Activated T-cell treated with anti-CD3 and anti-CD28 coated beads, Interleukin-2, amount 50 U/mL, for 4 hours (primary cell): ENCODE measurements at places on chromosomes 4 and X. TPM values are rescaled to one million over a fixed set of nuclear protein-coding genes. Genes with fewer than 3 reads are reported as not detected.
A peak's percentile ranks its signal among the peaks of the same experiment; 100 is the strongest.

GRCh38 chr4:2075171-2075986, 16.3 kb downstream of the NAT8L start:
- DNase-seq = no peak

- DNase-seq = no peak
Measured at GRCh38 chrX:56764975-56765791, 36.1 kb downstream of the NBDY start.

The IBSP gene
- total RNA-seq = not detected

GRCh38 chr4:141810038-141810711, 173.8 kb downstream of the IL15 start:
- no peak for DNase-seq

DNA sequence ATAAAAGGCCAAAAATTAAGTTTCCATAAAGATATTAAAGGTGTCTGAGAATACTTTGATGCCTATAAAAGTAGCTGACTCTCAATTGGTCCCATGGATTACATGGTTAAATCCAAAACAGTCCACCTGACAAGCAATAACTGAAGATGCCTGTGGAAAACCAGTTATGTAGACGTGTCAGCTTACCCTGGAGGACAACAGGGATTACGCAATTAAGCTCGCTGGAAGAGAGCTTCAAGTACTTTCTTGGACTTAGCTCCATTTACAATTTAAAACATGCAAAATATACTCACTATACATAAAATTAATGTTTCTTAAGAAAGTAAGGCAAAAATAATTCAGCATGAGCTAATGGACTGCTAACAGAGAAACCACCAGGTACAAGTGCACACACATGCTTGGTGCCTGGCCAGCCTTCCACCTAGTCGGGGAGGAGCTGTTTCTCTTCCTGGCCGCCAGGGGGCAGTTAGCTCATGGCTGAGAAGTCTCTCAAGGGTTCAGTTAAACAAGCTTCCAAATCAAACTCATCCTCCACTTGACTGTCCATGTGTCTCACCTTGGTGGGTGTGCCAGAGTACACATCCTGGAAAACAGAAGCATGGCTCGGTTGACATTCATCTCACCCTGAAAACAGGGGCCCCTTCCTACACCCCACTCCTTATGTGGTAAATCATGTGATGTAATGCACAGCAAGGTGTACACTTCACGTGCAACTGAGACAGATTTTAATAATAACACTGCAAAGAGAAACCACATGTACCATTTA, 9.2 kb upstream of the FAM53A start:
- peak; percentile 77 for DNase-seq

DNA sequence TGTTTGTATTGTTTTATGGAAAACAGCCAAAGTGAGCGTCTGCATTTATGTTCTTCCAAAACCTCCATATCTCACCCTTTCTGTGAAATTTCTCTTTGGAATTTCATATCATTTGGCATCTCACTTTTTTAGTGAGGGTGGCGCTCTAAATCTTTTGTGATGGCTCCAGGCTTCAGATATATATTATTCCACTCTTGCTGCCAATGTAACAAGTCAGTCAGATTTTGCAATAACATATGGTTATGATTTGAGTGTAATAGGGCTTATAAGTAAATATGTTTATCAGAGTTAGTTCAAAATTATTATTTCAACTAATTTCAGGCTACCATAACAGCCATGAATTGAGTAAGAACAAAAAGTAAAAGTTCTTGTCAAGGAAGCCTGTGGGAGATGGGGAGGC, 314.7 kb downstream of the PDGFC start:
- no peak for DNase-seq

DNA sequence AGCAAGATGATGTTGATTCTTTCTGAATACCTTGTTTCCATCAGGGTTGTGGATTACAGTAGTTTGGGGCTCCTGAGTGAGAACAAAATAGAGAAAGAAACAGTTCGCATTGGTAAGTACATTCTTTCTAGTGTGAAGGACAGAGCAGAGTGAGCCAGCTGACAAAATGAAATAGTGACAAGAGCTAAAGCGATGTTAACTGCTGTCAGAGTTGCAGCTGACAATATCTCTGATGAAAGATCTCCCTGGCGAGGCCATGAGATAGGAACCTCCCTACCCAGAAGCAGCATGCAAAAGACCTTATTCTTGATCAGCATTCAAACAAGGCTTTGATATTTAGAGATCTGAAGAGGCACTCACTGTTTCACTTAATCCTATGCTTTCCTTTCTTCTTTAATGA, 258.6 kb downstream of the CAMK2D start:
- DNase-seq = no peak

The ZDHHC9 gene
- 14.2 TPM for total RNA-seq

DNA sequence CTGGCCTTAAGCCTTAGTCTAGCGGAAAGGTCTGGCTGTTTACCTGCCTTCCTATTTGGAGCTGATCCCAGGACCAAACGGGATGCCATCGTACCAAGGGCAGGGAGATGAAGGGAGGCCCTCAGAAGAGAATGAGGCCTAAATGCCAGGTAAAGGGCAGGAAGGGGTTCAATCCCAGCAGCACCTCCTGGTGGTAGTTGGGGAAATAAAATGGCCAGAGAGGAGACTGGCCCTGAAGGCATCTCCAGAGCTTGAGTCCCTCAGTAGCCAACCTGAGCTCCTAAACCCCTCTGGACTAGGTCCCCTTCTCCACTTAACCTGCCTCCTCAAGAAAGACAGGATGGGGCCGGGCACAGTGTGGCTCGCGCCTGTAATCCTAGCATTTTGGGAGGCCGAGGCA, 53.7 kb downstream of the KDM5C start:
- DNase-seq = no peak

DNA sequence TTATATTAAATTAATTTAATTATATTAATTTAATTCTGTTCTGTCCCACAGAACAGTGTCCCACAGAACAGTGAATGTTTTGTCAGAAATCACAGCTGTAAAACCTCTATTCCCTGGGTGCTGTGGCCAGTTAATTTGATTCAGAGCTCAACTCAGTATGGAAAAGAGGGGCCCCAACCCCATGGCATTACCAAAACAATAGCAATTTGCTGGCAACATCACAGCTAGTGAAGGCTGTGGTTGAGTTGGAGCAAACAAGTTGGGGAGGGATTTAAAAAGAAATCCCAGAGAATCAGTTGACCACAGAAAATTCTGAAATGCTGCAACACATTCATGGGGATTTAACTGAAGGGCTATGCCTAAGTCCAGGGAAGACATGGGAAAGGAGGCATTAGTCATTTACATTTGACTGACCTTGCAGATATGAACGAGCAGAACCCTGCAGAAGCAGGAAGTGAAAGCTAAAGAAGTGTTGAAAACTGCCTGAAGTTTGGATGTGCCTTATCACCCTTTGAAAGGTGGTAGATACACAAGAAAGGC, 30.1 kb downstream of the PDHA2 start:
- DNase-seq = no peak

- DNase-seq = no peak
Measured at GRCh38 chrX:113741744-113742143, 842.1 kb upstream of the HTR2C start.

DNA sequence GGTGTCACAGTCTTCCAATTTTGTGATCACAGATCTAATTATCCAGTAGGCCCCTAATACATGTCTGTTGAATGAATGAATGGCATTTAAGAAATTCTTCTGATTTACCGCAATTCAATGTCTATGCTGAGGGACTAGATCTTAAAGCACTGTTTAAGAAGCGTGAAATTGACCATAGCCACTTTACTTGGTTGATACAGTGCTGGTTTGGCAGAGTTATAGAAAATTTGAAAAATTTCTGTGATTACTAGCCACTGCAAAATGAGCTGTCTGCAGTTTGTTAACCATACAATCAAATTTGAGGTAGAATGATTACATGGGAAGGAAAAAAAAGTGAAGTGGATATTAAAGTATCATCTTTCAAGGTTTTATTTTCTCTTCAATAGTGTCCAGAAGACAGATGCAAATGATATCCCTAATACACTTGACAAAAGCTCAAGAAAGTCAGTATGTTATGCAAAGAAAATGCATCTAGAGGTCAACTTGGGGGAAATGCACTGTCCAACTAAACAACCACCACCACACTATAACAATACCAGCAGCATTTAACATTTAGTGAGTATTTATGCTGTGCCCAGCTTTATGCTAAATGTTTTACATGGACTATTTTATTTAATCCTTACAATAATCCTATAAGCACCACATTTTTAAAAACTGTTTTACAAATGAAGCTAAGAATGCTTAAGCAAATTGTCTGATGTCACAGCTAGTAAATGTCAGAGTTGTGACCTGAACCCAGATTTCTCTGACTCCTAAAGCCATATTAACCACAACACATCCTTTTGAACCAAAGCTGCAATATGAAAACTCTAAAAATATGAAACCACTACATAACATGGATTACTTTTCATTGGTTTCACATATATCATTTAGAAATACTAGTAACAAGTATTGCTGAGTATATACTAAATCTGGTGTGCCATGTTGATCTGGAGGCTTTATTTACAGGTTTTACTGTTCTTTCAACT, 217.9 kb upstream of the MAB21L2 start:
- no peak for DNase-seq

DNA sequence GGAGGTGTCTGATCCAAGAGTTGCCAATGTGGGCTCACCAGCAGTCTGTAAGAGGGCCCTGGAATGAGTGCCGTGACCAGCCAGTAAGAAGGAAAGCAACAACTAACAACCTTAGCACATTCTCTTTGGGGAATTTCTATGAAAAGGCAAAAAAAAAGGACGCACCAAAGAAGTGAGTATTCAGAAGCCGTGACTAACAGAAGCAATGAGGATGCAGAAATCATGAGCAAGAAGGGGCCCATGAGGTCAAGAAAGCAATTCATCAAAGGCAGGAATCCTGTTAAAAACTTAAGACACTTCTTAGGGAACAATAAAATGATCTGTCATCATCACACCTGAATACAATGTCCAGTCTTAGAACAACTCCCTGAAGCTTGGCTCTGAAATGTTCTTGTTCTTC, 260.5 kb downstream of the RAPGEF2 start:
- no peak for DNase-seq

GRCh38 chr4:4384837-4385236, 2.1 kb upstream of the NSG1 start:
- DNase-seq = no peak

DNA sequence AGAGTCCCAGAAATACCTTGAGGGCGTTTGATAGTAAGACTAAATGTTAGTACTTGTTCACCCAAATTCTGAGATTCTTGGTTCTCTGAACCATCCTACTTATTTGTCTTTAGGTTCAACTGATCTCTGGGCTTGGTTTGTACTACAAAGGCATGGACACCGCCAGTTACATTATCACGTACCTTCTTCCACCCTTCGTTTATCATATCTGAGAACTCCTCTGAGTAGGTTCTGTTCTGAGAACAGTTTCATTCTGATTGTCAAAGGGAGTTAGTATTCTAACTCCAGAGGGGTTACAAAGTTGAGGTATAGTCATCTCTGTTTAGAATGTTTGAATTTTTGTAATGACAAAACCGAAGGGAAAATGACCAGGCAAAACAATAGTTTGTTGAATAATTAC, 19.3 kb downstream of the ZFX start:
- DNase-seq = no peak

DNA sequence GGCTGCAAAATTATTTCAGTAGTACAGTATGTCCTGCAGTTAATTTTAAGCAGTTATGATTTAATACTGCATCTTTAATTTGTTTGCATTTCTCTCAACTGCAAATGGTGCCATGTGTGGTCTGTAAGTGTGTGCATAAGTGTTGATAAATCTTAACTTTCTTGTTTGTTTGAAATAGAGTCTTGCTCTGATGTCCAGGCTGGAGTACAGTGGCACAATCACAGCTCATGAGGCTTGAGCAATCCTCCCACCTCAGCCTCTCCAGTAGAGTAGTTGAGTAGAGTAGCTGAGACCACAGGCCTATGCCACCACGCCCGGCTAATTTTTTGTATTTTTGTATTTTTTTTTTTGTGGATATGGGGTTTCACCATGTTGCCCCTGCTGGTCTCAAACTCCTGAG, 322.5 kb upstream of the NR3C2 start:
- no peak for DNase-seq

DNA sequence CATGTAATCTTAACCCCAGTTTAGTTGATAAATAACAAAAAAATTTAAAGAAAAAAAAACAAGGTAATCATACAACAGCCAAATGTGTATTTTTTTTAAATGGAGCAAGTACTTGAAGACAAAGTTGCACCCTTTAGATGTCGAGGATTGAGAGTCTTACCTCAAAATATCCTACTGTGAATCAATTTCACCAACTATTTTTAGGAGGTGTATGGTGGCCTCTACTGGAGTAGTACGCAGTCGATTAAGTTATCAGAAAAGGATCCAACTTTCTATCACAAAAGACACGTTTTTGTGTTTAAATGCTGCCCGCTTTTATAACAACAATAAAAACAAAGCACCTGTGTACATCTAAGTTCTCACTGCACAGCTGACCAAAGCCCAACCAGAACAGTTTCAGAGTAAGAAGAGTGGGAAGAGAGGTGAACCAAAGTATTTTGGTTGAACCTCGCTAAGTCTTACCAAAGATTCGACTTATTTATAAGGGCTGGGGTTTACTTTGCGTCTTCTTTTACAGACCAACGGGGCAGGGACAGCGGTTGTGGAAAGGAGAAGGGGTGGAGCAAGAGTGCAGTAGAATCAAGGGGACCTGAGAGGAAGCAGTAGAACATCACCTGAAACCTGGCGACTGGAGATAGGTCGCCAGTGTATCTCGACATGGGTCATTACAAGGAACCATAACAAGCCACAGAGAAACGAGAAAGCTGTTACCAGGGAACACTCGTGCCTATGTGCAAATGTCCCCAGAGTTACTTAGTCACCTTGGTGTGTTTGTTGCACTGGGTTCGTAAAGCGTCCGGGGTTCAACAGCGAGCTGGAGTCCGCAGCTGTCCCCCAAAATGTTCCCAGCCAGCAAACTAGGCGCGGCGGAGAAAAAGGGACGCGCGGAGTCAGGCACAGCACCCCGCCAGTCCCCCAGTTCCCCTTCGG, 1.1 kb downstream of the RPS6KA6 start:
- DNase-seq = no peak

DNA sequence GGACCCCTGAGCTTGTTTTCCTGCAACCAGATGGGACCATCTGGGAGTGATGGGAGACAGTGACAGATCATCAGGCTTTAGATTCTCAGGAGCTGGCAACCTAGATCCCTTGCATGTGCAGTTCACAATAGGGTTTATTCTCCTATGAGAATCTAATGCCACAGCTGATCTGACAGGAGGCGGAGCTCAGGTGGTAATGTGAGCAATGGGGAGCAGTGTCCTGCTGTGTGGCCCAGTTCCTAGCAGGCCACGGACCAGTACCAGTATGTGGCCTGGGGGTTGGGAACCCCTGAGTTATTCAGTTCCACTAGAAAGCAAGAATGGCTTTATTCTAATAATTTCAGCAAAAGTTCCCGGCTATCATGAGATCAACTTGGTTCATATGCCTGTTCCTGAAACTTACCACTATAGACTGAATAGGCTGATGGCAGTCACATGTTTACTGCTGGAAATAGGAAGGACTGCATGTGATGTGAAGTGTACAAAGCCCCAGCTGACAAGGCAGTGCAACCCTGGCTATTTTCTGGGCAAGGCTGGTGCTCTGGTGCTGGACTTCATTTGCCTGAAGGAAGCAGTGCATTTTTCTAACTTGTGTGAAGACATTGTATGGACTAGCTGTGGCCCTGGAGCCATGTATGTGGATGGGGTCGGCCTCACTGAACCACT, 107.2 kb downstream of the SPRY1 start:
- no peak for DNase-seq

The KLHL2 gene
- total RNA-seq = 16.7 TPM
